MCF 10A (cell line): ENCODE measurements at places on chromosomes 2 and 18. TPM values are rescaled to one million over a fixed set of nuclear protein-coding genes. Genes with fewer than 3 reads are reported as not detected.

DNA sequence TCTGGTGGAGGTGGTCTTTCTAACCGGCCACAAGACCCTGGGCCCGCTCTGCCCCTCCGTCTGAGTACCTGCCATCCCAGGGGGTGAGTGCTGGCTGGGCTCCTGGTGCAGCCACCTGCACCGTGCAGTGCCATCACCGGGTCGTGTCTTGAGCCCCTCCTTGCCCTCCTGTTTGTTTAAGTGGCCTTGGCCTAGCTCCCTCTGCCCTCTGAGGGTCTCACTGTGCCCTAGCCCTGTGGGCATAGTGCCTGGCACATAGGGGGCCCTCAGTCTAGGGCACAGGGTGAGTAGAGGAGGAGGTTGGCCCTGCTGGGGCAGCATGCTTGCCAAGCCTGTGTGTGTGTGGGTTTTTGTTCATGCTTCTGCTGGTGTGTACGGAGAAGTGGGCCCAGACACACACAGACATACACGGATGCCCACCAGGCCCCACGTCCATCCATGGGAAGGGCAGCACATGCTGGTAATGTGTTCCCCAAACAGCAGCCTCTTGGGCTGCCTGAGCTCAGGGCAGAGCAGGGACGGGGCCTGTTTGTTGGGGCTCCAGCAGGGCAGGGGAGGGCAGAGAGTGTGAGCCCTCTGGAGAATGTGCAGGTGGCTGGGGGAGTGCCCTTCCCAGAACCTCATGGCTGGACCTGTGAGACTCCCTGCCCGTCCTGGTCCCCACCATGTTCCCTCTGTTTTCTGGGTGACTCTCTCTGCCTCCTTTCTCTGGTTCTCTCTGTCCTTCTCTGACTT lies 94.6 kb downstream of the GLI2 start:
- no peaks in the 10 kb centered on the region for H3K36me3 ChIP-seq
- H3K4me3 ChIP-seq, result no peak overlapping the region
- no peak overlapping the region for H3K27ac ChIP-seq
- no peak for DNase-seq

- no peak overlapping the region for H3K27ac ChIP-seq
- DNase-seq, result peak; percentile 62
- H3K27me3 ChIP-seq, result no peaks in the 10 kb centered on the region
- no peaks in the 10 kb centered on the region for H3K4me1 ChIP-seq
These were observed 24.7 kb upstream of the COLEC12 start for GRCh38 chr18:525036-525797.

GRCh38 chr2:10883801-10884478 lies 27.8 kb upstream of the KCNF1 start:
- no peak overlapping the region for H3K4me3 ChIP-seq
- H3K27ac ChIP-seq, result no peak overlapping the region
- no peak for DNase-seq
- no peaks in the 10 kb centered on the region for H3K4me1 ChIP-seq

DNA sequence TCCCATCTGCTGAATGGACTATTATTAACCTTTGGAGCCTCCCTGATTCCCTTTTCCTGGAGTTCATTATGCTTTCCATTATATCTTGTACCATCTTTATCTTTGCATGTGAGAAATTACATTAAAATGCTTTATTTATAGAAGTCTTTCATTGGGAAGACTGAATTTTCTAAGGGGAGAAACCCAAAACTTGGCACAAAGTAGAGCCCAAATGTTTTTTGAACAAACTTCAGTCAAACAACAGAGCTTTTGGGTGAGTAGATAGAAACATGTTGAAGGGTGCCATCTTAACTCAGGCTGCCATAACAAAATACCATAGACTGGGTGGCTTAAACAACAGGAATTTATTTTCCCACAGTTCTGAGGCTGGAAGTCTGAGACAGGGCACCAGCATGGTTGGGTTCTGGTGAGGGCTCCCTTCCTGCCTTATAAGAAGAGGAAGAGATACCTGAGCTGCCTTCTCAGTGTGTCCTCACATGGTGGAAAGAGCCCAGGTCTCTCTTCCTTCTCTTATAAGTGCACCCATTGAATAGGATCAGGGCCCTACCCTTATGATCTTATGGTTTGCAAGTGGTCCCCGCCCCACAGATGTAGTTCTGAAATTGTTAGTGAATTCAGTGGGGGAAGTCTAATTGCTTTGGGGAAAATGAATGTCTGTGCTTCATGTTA lies 19.2 kb downstream of the RALB start:
- DNase-seq, result no peak
- no peaks in the 10 kb centered on the region for H3K36me3 ChIP-seq
- H3K4me1 ChIP-seq, result no peaks in the 10 kb centered on the region
- no peak overlapping the region for H3K4me3 ChIP-seq

DNA sequence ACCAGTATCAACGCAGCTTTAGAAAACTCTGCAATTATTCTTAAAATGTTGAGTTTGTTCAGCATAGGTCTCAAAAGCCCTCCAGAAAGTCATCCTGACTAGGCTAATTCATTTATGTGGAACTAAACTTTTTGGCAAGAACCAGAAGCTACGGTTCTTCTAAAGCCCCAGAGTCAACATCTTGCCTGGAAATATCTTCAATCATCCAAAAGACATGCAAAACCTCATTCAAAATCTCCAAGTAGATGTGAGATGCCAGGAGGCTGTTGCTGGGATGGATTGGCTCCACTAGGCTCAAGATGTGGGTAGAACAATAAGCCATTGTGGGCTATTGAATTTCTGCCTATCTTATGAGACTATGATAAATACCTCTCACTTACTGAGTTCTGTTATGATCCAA lies 2.1 kb upstream of the SCG2 start:
- DNase-seq, result no peak
- H3K27me3 ChIP-seq, result no peaks in the 10 kb centered on the region
- H3K4me1 ChIP-seq, result peaks cover 8% of the 10 kb centered on the region

DNA sequence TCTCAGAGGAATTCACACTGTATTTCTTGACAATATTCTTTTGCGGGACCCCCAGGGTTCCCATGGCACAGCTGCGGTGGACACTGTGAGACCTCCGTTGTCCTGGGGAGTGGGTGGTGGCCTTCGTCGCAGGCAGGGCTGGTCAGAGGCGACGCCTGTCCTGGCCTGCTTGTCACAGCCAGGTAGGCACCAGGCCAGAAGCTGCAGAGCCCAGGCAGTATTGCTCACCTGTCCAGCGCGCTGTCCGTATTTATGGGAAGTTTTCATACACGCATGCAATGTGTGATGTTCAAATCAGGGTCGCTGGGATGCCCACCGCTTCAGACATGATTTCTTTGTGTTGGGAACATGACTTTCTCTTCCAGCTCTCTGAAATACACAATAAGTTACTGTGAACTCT lies 126.6 kb downstream of the RTP5 start:
- DNase-seq, result no peak
- H3K4me1 ChIP-seq, result no peaks in the 10 kb centered on the region
- H3K36me3 ChIP-seq, result no peaks in the 10 kb centered on the region
- no peak overlapping the region for H3K4me3 ChIP-seq

DNA sequence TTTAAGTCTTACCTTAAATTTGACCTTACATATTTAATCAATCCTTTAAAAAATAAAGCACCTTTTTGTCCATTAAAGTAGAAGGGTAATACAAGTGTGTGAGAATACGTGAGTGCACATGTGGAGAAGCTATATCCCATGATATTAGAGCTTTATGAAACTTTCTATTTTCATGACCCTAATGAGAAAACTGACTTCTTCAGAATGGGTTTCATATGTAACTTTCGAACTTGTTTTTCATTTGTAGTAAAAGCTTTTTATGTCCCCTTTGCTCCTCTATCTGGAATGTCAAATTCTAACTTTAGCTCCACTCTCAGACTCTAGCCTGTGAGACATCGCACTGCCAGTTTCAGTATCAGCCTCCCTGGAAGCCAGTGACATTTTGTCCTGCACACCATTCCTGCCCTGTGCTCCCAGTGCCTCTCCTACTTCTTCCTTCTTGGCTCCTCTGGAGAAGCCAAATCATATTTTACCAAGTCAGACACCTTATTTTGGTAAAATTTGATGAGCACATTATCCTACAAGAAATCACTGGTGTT lies 42.0 kb downstream of the MAPRE2 start:
- no peaks in the 10 kb centered on the region for H3K36me3 ChIP-seq
- H3K27me3 ChIP-seq, result no peaks in the 10 kb centered on the region
- no peak overlapping the region for H3K27ac ChIP-seq
- no peak for DNase-seq
- no peak overlapping the region for H3K4me3 ChIP-seq

DNA sequence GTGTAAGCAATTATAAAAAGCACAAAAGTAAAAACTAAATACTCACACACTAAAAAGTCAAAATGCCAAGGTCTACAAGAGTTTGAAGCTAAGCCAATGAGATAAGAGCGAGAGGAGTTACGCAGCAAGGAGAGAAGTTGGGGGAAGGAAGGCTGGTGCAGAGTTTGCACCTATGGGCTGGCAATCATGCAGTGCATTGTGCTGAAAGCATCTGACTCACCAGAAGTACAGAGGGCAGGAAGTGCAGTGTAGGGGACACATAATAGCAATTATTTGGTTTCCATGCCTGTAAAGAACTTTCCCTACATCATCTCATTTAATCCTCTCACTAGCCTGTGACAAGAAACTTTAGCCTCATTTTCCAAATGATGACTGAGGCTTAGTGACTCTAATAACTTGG lies 142.7 kb upstream of the KYNU start:
- no peak overlapping the region for H3K27ac ChIP-seq
- no peaks in the 10 kb centered on the region for H3K27me3 ChIP-seq
- no peak overlapping the region for H3K4me3 ChIP-seq

GRCh38 chr2:201319511-201319910 lies 37.6 kb downstream of the FLACC1 start:
- H3K27me3 ChIP-seq, result no peaks in the 10 kb centered on the region
- no peak overlapping the region for H3K4me3 ChIP-seq
- H3K4me1 ChIP-seq, result no peaks in the 10 kb centered on the region
- H3K36me3 ChIP-seq, result peaks cover 7% of the 10 kb centered on the region
- no peak for DNase-seq
- H3K27ac ChIP-seq, result no peak overlapping the region

GRCh38 chr18:47436871-47437270 lies 185.4 kb upstream of the SKOR2 start:
- no peak overlapping the region for H3K27ac ChIP-seq
- H3K27me3 ChIP-seq, result peaks cover 49% of the 10 kb centered on the region
- DNase-seq, result no peak
- no peaks in the 10 kb centered on the region for H3K4me1 ChIP-seq
- H3K36me3 ChIP-seq, result no peaks in the 10 kb centered on the region

GRCh38 chr18:80022613-80023012 lies 11.6 kb upstream of the RBFA start:
- no peak overlapping the region for H3K27ac ChIP-seq
- H3K4me1 ChIP-seq, result no peaks in the 10 kb centered on the region
- H3K4me3 ChIP-seq, result no peak overlapping the region
- DNase-seq, result peak; percentile 38
- no peaks in the 10 kb centered on the region for H3K27me3 ChIP-seq

GRCh38 chr2:235914756-235915155 lies 253.4 kb downstream of the GBX2 start:
- peaks cover 32% of the 10 kb centered on the region for H3K36me3 ChIP-seq
- no peaks in the 10 kb centered on the region for H3K27me3 ChIP-seq
- H3K4me3 ChIP-seq, result no peak overlapping the region

IGFBP5 gene
- not detected in 2 replicates for total RNA-seq

TEX51 gene
- total RNA-seq, result not detected in 2 replicates

OSBPL6 gene
- 26.2 and 43.1 TPM in 2 replicates for total RNA-seq

GNLY gene
- not detected in 2 replicates for total RNA-seq

NPHP1 gene
- total RNA-seq, result 3.1 and 5.9 TPM in 2 replicates

MROH2A gene
- not detected in 2 replicates for total RNA-seq

MRPS5 gene
- 61.0 and 74.2 TPM in 2 replicates for total RNA-seq

CD207 gene
- not detected in 2 replicates for total RNA-seq

CYP27C1 gene
- 0.25 TPM in 1 of 2 replicates, not detected in the other for total RNA-seq

HOXD12 gene
- total RNA-seq, result not detected in 2 replicates
